Umbilical cord (tissue), 2 donors: ENCODE measurements at places on chromosomes 12 and 14. TPM values are rescaled to one million over a fixed set of nuclear protein-coding genes. Genes with fewer than 3 reads are reported as not detected.
A peak's percentile ranks its signal among the peaks of the same experiment; 100 is the strongest.

DNA sequence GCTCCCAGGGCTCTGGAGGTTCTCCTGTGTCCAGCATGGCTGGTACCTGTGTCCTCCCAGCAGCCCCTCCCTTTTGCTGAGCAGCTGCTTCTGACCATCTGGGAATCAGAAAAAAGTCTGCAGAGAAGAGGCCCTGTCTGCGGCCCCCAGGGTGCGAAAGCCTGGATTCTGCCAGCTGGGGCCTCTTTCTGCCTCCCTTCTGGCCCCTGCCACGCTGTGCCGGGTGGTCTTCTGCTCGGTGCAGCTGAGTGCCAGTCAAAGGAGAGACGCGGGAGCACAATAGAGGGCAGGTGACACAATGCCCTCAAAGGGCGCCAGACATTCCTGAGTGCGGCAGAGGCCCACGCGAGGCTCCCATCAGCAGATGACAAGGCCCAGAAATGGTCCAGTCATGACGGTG is 12.6 kb downstream of the BTBD6 start:
- no peak for DNase-seq

- DNase-seq: peak; percentile 26
Observed at GRCh38 chr14:91649930-91650329, 82.0 kb downstream of the CATSPERB start.

DNA sequence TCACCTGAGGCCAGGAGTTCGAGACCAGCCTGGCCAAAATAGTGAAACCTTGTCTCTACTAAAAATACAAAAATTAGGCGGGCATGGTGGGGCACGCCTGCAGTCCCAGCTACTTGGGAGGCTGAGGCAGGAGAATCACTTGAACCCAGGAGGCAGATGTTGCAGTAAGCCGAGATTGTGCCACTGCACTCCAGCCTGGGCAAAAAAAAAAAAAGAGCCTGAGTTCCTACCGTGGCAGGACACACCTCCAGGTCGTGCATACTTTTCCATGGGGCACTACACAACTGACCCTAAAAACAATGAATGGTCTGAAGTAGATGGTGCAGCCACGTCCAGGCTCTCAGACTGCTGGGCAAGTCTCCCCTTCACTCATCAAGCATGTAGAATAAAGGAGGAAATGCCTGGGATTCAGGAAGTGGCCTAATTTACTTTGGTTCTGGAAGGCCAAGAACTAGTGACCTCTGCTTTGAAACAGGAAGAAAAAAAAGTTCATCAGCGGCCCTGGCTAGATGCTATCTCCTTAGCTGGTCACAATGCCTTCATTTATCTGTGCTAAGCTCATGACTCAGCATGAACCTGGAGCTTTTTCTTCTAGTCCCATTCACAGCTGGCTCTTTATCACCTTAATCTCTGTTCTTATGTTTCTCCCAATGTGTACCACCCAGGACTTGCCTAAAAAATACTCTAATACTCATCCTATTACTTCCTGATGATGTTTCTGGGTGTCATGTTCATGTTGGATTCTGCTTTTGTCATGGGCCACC is 55.8 kb upstream of the OR6J1 start:
- DNase-seq: no peak

Gene CD27
- total RNA-seq: not detected

GRCh38 chr14:23375527-23376251 is 1.2 kb upstream of the CMTM5 start:
- DNase-seq: no peak

- DNase-seq: no peak
Observed at GRCh38 chr12:152440-152839, 61.5 kb downstream of the SLC6A12 start.

GRCh38 chr14:67674480-67675218 is at the start of gene VTI1B:
Gene VTI1B (minus strand): TSS chr14:67674632. CDS start chr14:67674489, 143 bp downstream.
- peak; percentile 90 for DNase-seq

DNA sequence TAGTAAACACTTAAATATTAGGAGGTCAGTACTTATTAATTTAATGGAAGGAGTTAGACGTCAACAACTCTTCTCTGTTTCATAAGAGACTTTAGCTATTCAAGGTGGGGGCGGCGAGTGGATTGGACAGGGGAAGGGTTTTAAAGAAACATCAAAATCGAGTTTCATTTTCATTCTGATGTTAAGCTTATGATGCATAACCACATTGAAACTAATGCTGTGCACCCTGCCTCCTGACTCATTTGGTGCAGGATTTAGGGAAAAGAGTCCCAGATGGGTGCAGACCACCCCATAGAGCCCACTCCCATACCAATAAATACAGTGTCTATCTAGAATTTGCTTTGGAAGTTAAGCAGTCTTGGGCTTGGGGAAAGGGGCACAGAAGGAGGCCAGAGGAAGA is 7.4 kb downstream of the ZBTB39 start:
- no peak for DNase-seq

DNA sequence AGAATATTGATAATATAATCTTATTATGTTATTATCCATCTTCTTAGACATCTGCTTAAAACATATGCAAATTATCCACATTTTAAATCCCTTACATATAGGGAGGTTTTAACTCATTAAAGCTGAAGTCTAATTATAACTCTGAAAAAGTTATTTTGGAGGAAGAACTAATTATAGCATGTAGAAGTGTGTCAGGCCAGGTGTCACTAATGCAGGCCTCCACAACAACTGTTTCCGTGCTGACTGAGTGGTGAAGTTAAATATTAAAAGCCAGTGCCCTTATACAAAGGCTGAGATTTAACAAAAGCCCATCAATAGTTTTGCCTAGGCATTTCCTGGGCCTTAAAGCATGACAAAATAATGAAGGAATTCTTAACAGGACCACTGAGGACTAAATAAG is 157.4 kb downstream of the LRRK2 start:
- no peak for DNase-seq

DNA sequence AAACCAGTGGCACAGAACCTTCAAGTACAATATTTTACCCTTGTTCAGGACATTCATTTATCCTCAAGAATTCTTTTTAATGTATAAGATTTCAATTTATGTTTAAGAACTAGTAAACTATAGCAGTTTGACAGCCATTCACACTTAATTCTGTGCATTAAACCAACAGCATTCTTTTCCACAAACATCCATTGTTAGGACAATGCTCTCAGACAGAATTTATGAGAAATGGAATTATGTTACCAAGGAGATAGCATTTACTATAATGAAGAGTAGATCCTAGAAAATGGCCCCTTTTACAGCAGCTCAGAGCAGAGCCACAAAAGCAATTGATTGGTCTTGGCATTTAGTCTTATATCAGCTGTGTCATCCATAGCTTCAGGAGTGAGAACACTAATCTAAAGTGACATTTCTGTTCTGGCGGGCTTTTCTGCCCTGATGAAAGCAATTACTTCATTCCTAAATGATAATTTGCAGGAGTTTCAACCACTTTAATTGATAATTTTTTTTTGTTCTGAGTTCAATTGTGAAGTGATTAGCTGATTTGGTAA is 268.9 kb downstream of the NPAS3 start:
- DNase-seq: no peak

- peak; percentile 40 for DNase-seq
Observed at GRCh38 chr14:34843011-34843554, 32.1 kb downstream of the BAZ1A start.

Gene SYNDIG1L
- not detected for total RNA-seq

GRCh38 chr12:128609861-128610260 is 213.9 kb downstream of the SLC15A4 start:
- no peak for DNase-seq

DNA sequence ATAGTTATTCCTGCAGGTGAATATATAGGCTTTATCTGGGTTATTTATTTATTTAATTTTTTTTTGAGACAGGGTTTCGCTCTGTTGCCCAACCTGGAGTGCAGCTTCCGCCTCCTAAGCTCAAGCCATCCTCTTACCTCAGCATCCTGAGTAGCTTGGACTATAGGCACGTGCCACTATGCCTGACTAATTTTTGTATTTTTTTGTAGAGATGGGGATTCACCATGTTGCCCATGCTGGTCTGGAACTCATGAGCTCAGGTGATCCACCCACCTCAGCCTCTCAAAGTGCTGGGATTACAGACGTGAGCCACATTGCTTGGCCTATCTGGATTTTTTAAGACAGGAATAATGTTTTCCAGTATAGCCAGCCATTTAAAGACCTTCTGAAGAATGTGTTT is 2.0 kb downstream of the RAN start:
- DNase-seq: no peak

GRCh38 chr12:12927211-12928079 is 24.5 kb downstream of the GPRC5D start:
- DNase-seq: peak; percentile 81

- no peak for DNase-seq
Observed at GRCh38 chr12:46546634-46547273, 174.2 kb upstream of the SLC38A2 start.

DNA sequence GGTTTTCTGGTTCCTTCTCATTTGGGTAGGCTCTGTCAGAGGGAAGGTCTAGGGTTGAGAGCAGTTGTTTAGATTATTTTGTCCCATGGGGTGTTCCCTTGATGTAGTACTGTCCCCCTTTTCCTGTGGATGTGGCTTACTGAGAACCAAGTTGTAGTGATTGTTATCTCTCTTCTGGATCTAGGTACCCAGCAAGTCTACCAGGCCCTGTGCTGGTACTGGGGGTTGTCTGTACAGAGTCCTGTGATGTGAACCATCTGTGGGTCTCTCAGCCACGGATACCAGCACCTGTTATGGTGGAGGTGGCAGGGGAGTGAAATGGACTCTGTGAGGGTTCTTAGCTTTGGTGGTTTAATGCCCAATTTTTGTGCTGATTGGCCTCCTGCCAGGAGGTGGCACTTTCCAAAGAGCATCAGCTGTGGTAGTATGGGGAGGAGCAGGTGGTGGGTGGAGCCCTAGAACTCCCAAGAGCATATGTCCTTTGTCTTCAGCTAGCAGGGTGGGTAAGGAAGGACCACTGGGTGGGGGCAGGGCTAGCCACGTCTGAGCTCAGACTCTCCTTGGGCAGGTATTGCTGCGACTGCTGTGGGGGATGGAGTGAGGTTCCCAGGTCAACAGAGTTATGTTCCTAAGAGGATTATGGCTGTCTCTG is 179.3 kb upstream of the BTG1 start:
- no peak for DNase-seq

Gene B4GALNT1
- total RNA-seq: 1.4 TPM

- DNase-seq: peak; percentile 95
Observed at GRCh38 chr14:22427771-22428231, 161.2 kb downstream of the DAD1 start.

Gene KRT75
- not detected for total RNA-seq

GRCh38 chr14:68800390-68800789 is 7.5 kb upstream of the ZFP36L1 start:
- DNase-seq: no peak

DNA sequence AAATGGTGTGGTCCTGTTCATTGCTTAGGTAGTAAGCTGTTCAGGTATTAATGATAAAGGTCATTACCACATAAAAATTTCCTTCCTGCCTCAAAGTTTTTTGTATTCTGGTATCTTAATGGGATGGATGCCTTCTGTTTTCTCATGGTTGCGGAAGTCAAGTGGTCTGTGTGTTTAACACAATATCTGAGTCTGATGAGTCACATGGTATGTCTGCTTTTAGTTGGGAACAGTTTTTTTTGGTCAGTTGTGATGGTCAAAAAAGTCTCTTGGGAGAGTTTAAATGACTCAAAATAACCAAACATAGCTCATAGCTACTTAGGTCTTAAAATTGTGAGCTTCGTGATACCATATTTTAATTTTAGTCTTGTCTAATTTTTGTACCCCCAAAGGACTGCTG is 40.7 kb downstream of the STK38L start:
- peak; percentile 46 for DNase-seq

DNA sequence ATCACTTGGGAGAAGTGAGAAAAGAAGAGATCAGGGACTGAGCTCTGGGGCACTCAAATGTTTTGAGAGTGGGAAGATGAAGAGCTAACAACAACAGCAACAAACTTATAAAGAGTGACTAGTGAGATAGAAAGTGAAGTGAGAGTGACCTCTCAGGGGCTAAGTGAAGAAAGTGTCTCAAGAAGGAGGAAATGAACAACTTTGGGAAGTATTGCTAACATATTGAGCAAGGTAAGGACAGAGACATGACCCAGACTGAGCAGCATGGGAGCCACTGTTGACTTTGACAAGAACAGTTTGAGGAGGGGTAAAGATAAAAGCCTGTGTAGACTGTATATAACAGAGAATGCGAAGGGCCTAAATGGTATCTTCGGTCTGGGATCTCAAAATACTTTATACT is 155.1 kb upstream of the BTG1 start:
- DNase-seq: no peak
